Stimulated activated CD4-positive, alpha-beta T cell treated with anti-CD3 and anti-CD28 coated beads, Interleukin-12 subunit alpha, Interleukin-12 subunit beta, amount 100 ng/mL, for 48 hours (primary cell): ENCODE measurements at places on chromosomes 5 and 9.

DNA sequence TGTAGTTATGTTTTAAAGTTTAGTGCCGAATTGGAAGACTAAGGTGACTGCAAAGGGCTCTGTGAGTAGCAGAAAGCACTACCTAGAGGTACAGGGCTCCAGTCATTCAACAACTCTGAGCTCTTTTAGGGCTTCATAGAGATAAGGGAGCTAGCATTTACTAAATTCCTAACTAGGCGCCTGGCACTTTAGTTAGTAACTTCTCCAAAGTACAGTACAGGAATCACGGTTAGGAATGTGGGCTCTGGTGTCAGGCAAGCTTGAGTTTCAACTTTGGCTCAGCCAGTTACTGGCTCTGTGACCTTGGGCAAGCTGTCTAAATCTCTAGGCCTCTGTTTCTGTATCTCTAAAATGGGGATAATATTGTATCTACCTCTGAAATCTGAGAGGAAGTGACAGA lies 115.3 kb downstream of the SLIT3 start:
- no peak for DNase-seq

- DNase-seq = no peak
Measured at GRCh38 chr5:126872561-126873354, 95.8 kb downstream of the LMNB1 start.

DNA sequence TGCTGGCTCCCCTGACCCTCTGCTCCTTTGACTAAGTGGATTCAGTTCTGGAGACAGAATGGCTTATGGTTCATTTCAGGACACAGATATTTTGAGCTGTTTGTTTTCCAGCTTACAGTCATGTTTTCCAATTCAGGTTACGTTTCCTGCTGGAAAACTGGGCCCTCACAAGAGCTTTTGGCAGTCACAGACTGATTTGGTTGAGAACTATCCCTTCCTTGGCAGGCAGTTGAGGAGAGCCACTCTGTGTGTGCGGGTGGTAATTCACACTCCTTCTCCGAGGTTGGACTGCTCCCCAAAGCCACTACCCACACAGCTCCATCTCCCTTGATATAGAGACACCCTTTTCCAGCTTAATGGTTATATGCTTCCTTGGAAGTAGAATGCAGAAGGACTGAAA lies 534.5 kb downstream of the TMEM38B start:
- no peak for DNase-seq

DNA sequence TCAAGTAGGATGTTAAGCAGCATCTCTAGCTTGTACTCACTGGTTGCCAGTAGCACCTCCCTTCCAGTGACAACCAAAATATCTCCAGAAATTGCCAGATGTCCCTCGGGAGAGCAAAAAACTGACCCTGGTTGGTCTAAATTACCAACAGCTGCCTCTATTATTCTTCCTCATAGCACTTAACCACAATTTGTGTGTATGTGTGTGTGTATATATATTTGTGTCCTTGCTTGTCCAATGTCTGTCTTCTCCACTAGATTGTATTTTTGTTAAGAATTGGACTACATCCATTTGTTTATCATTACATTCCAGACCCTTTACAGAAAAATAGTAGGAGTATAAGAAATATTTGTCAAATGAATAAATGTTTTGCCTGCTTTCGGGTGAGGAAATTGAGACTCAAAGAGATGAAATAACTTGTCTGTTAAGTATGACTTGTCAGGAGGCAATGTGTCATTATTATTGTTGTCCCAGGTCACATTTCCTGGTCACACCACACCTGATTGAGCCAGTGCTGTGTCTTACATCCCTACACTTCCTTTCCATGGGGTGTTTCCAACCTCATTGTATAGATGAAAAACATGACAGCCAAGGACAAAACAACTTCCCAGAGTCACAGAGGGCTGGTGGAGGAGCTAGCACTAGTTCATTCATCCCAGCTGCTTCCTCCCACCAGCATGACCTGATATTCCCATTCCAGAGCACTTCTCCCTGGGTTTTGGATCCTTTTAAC lies 11.4 kb upstream of the GRPEL2 start:
- no peak for DNase-seq

- no peak for DNase-seq
Measured at GRCh38 chr9:82147798-82148425, 159.3 kb downstream of the SPATA31D1 start.

DNA sequence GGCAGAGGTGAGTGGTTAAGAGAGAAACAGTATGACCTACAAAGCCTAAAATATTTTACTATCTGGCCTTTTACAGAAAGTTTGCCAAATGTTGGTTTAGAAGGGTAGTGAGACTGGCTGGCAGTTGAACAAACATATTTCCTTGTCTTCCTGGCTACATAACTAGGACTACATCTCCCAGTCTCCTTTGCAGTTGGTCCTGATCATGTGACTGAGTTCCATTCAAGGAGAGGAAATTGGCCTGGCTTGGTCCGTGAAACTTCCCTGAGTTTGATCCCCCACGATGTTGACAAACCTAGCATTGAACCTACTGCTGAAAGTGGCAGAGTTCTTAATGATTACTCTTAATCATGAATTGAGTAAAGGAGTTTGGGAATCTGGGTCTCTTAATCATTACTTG lies 280.8 kb downstream of the SLIT3 start:
- DNase-seq = no peak

DNA sequence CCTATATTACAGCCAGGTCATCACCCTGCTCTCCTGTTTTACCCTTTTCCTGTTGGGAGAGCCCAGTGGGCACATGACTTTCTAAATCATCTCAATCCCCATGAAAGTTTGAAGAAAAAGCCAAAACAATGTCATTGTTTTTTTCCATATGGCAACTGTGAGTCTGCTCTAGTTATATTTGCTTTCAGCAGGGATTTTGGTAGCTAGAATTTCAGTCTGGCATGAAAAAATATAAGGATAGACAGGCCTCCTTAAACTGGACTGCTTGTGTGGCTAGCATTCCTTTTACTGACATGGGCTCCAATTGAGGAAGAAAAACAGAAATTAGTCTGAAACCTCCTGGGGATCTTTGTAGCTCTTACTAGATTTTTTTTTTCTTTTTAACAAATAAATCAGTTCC lies 25.6 kb downstream of the MOCS2 start:
- DNase-seq = no peak

DNA sequence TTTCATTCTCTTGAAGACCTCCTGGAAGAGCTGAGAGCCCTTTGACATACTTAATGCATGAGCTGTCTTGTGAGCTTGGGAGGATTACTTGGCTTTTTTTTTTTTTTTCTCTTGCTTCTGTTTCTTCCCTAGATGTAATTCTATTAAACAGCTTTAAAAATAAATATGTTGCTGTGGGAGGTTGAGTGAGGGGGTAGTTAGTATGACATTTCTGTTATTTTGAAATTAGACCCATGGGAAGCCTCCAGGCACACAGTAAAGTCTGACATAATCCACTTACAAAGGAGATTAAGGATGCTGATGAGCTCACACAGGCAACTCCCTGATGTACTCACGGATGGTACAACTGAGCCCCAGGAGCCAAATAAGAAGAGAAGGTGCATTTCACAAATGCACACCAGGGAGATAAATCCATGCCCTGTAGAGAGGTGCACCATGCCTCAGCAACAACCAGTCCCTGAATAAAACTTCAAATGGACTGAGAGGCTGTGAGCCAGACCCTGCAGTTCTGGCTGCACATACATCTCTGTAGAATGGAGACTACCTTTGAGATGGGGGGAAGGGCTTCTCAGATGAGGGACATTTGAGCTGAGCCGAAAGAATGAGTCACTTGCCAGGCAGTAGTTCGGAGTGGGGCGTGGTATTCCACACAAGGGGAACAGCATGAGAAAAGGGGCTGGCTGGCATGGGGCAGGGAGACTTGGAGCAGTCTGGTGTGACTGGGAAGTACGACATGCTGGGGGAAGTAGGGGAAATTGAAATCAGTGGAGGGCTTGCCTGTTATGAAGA lies 68.7 kb downstream of the ACTL7B start:
- no peak for DNase-seq

DNA sequence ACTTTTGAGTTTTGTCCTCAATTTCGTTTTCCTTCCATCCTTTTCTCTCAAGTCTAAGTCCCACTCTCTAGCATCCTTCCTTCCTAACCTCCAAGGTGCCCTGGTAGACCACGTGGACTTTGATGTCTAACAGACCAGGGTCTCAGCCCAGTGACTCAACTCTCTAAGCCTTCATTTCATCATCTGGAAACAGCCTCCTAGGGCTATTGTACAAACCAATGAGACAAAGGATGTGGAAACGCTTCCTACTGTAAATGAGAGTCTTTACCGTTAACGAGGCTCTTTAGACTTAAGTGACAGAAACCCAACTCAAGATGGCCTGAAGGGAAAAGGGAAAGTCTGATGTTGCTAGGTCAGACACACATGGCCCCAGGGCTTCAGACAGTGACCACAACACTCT lies 49.2 kb upstream of the CPLX2 start:
- DNase-seq = peak; percentile 20

GRCh38 chr9:132634327-132634726 lies 35.5 kb downstream of the DDX31 start:
- DNase-seq = no peak

GRCh38 chr9:107707915-107708441 lies 218.4 kb upstream of the KLF4 start:
- DNase-seq = no peak

DNA sequence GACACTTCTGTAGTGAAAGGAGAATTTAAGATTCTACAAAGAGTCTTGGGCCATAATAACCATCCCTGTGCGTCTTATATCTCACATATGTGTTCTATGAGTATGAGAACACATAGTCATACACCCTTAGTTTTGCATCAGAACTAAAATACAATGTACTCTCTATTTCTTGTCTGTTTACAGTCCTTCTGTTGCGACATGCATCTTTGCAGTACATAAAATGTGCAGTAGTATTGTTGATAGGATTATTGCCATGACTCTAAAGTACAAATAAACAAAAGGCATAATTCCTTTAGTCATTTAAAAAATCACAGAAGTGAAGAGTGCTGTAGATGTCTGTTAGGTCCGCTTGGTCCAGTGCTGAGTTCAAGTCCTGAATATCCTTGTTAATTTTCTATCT lies 201.9 kb downstream of the NR3C1 start:
- DNase-seq = no peak

GRCh38 chr5:10832987-10833386 lies 72.0 kb upstream of the DAP start:
- no peak for DNase-seq

DNA sequence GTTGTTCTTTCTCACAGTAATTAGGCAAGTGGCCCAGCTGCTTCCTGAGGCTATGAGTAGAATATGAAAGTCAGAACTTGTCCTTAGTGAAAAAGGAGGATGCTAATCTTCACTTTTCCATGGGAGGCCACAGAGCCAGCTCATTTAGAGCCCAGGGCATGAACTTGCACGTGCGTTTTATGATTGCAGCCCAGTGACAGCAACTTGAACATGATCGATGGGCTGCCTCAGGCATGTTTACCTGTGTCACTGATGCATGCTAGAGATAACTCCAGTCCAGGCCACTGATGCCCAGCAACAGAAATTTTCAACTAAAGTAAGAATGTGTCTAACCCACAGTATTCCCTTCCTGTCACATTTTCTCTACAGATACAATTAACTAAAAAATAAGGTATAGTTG lies 179.3 kb downstream of the CTNND2 start:
- no peak for DNase-seq

- DNase-seq = no peak
Measured at GRCh38 chr9:111154081-111154562, 115.9 kb upstream of the LPAR1 start.

DNA sequence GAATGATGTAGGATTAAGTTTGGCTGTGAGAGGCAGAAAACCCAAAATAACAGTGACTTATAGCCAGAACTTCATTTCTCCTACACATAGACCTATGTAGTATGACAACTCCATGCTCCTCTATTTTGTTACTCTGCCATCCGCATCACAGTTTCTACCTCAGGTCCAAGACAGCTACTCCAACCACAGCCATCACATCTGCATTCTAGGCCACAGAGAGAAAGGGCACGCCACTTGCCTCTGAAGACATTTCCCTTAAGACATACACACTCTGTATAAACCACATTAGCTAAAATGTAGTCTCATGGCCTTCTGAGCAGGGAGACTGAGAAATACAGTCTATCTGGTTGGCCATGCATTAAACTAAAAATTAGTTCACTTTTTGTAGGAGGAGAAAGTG lies 10.0 kb downstream of the SPINK4 start:
- no peak for DNase-seq

GRCh38 chr9:105973951-105974351 lies 279.6 kb downstream of the TMEM38B start:
- DNase-seq = no peak

DNA sequence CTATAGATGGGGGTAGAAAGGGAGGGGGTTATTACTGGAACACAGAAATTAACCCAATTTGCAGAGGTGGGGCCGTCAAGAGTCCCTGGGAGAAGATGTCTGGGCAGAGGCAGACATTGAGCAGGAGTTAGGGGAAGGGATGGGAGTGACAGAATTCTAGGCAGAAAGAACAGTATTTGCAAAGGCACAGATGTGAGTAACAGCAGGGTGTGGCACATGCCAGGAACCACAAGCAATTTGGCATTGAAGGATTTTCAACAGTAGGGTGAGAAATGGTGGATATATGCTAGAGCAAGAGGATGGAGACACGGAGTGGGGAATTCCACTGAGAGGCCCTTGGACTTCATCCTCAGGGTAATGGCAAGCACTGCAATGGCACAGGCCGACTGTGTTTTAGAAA lies 71.6 kb upstream of the FRRS1L start:
- DNase-seq = no peak

- no peak for DNase-seq
Measured at GRCh38 chr5:109247986-109248385, 161.8 kb downstream of the PJA2 start.

DNA sequence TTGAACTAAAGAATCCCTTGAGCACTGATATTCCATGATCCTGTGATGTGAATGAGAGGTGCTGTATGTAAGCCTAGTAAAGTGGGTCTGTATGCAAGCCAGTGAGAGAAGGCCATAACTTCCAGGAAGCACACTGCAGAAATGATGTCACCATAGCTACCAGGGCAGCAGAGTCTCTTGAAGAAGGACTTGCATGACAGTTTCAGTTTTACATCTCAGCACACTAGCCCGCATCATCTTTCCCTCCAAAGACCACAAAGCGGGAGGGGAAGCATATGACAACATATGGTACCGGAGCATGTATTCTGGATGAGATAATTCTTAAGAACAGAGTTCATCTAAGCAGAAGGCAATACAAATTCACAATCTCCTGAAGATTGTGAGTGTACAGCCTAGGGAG lies 37.6 kb upstream of the MAST4 start:
- DNase-seq = no peak

GRCh38 chr9:91423785-91424402 lies at the start of gene NFIL3:
Gene NFIL3, minus strand, starts transcription at chr9:91423832. Its CDS starts 13,098 bp downstream, at chr9:91410734.
- DNase-seq = peak; percentile 67

- DNase-seq = no peak
Measured at GRCh38 chr5:97149709-97150108, 7.3 kb upstream of the LIX1 start.

- DNase-seq = no peak
Measured at GRCh38 chr5:138488481-138488945, 23.2 kb downstream of the EGR1 start.

DNA sequence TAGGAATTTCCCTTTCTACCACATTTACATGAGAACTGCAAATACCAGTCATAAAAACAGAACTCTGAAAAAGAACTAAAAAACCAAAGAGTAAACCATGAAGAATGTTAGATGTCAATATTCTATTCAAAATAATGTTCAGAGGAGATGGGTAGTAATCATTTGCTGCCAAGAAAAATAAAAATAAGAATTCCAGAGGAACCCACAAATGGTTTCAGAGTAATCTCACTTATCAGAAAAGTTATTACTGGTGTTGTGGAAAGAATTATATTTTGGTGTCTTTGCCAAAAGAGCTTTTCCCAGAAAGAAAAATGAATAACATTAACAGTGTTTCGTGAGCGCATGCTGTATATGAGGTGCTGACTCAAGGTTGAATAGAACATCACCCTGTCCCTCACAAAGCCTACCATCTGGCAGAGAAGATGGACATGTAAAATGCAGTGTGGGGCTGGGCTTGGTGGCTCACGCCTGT lies 35.6 kb downstream of the GPR21 start:
- DNase-seq = no peak
